ENCODE measurements at places on chromosomes 2 and 18.

DNA sequence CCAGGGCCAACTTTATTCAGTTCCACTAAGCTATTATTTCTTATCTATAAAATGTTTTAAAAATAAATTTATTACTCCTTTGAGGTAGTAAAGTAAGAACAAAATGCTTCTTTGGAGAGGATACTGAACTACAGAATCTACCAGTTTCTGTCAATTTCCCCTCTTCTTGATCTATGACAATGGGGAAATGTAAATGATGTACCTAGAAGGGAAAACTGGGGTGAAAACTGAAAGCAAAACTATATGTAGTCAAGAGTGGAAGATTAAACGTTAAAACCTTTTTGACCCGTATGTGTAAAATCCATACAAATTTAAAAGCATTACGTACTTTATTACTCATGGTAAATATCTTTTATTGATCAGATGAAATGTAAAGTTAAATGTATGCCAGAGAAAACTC lies 1287.8 kb upstream of the TMEFF2 start:
- peak; percentile 1 for DNase-seq

DNA sequence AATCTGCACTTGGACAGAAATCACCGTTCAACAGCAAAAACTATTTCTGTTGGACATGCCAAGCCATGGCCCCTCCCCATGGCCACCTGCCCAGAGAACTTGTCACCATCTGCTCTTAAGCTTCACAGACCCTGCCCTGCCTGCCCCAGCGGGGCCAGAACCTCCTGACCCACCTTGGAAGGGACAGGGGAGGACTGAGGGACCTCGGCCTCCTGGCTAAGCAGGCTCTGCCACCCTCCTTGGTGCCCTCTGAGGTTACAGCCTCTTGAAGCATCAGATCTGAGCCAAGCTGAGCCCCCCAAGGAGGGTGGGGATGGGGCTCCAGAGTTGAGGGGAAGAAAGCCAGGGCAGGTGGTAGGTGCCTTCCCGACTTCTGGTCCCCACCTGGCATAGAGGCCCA lies 6.5 kb downstream of the TEX261 start:
- DNase-seq = no peak

DNA sequence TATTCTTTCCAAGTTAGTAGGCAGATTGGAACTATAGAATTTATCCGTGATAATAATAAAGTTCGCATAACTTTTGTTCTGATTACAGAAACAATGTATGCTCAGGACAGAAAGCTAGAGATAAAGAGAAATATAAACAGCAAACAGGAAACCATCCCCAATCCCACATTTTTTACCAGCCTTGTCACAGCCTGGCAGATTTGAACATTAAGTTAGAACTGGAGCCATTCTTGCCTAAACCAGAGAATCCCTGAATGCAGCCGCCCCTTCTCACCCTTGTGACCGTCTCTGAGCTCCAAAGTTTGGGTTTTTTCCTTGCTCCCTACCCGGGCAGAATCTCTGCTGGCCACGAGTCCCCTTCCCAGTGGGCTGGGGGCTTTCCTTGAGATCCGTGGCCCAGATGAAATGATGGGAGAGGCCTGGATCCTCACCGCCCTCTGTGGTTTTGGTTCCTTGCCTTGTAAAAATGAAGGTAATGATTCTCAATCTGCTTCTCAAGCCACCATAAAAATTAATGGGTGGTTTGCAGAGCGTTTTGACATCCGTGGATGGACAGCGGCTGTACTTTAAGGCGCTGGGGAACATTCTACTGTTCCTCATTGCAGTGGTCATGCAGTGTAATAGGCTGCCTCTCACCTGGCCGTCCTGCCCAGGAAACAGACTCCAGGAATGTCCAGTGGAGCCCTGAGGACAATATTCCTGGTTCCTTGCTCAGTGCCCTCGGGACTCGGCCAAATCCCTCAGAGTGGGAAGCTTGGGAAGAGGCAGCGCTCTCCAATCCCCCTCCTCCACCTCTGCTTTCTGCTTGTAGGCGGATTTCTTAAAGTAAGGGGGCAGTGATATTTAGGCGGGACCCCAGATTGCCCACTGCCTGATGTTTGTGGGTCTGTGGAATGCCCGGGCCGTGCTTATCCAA lies 1.6 kb downstream of the SH3BP4 start:
- no peak for DNase-seq

- no peak for DNase-seq
These were observed 404.1 kb upstream of the ACVR2A start for GRCh38 chr2:147440734-147441133.

DNA sequence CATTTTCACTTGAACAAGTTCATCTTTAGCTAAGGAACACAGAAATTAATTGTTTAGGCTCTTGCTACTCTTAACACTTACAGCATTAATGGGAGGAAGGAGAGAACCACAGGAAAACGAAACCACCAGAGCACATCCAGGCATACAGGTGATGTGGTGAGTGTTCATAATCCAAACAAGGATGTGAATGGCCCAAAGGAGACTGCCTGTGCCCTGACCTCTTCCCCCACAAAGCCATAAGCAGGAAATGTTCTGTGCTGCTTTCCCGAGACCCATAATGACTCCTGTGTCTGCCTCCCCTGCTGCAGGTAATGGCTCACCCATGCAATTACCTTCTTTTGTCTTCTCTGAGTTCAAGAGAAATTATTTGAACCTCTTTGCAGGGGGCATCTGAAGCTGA lies 295.9 kb upstream of the LINC00305 start:
- no peak for DNase-seq

All from GM18507 (cell line).